ENCODE measurements at places on chromosomes 7 and 10.

DNA sequence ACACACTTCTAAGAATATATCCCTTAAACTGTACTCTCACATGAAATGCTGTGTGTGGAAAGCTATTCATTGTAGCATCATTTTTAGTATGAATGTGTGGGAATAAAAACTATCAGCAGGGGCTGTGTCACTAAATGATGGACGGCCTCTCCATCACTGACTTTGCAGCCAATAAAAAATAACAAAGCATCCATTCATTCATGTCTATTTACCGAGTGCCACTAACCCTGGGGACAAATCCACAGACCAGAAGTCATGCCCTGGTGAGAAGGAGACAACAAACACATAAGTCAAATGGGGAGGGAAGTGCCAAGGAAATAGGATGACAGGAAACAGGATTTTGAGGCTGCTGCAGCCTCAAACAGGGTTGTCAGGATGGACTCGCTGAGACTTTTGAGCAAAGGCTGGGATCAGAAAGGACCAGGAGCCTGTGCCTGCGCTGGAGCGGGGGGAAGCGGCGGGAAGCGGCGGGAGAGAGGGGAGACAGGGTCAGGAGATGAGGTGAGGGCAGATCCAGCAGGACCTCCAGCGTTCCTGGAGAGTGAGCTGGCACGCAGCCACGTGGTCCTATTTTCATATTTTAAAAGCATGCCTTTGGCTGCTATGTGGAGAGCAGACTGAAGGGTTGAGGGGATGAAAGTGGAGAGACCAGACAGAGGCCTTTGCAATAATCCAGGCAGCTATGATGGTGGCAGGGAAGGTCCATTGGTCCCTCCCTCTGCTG lies 2.2 kb upstream of the NOM1 start:
- DNase-seq: no peak

DNA sequence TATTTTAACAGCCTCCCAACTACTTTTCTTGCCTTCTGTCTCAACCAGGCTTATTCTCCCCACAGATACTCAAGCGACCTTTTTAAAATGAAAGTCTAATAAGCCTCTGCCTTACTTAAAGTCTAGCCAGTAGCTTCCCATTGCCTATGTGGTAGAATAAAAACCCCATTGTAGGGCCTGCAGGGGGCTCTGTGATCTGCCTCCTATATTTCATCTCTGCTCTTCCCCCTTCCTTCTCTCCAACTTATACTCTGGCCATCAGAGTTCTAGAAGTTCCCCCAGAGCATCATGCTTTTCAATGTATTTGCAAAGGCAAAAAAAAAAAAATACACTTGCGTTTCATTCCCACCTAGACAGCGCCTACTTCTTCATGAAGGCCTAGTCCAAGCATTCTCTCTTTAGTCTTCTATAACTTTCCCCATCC lies 167.7 kb upstream of the ADO start:
- no peak for DNase-seq

DNA sequence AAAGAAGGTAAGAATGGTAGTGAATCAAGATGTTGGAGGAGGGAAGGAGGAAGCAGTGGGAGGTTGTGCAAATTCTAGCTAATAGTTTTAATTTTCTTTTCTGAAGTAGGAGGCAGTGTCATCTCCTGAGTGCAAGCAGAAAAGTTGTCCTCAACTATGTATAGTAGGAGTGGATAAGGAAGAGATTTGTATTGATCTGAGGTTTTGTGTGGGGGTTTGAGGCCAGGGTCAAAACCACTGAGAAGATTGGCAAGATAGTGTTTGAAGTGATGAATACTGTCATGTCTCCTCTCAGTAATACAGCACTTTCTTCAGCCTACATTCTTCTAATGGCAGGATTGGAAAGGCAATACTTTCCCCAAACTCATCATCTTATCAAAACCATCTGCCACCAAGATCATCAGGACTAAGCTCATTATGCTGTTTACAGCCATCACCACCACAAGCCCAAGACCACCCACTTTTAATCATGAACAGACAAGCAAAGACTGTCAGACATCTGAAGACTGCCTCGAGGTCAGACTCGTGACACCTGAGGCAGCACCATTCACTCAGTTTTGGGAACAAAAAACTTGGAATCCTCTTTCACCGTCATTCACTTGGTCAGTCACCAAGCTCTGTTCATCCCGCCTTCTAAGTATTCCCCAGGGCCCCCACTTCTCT lies 1.5 kb upstream of the MIOS start:
- no peak for DNase-seq

GRCh38 chr7:117809958-117810357 lies 63.3 kb downstream of the CTTNBP2 start:
- no peak for DNase-seq

DNA sequence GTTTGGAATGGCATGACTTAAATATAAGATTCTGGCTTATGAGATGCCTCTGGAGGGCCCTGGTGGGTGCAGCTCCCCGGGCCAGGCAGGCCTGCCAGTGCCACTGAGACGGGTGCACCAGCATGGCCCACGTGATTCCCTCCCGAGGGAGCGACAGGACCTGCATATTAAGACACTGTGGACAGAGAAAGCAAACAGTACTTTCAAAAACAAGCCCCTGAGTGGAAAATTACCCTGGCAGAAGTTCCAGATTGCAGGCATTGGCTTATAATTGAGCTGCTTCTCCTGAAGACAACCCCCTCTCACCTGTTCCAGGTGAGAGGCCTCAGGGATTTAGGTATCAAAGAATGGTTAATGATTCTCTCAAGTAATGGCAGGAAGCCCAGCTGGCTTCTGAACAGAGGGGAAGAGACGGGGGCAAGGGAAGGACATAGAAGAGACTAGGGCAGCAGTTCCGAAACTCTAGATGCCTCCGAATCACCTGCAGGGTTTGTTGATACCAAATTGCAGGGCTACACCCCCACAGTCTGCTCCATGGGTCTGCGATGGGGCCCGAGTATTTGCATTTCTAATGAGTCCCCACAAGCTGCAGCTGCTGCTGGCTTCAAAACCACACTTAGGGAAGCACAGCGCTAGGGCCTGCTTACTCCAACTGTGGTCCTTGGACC lies 66.0 kb upstream of the DOCK1 start:
- DNase-seq: no peak

GRCh38 chr7:142152076-142152475 lies 40.6 kb downstream of the MGAM2 start:
- no peak for DNase-seq

DNA sequence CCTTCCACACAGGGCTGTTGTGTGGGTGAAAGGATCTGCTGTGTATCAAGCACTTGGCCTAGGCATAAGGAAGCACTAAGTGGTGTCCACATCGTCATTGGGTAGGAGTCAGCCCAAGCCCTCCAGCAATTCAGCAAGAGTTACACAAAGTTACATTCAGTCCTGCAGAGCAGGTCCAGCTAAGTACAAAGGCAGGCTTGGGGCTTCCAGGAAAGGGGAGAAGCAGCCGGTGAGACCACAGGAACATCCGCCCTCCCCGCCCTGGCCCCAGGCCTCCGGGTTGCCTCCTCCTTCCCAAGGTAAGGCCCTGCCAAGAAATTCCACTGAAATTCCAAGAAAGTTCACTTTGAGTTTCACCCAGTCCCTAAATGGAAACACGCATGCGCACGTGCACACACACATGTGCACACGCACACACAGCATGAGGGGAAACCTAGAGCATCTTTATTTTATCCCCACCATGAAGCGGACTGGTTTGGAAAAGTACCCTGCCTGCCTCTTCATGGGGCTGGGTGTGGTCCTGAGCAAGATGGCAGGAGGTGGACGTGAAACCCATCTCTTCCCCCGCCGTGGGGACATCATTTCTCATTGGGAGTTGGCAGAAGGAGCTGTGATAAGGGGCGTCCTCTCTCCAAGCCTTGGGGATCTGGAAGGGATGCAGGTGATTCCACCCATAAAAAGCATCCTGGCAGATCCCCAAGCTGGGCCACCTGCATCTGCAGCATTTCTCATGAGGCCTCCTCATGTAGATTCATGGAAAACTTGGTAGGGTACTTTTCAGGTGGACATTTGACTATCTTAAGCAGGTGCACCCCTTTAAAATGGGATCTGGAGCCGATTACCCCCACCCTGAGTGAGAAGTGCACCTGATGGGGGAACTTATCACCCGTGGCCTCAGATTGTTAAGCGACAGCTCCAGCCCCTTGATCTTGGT lies 69.1 kb upstream of the NANOS1 start:
- DNase-seq: no peak

GRCh38 chr7:68461430-68461829 lies 1136.8 kb upstream of the AUTS2 start:
- no peak for DNase-seq

GRCh38 chr7:85469446-85470010 lies 282.7 kb upstream of the SEMA3D start:
- no peak for DNase-seq

- no peak for DNase-seq
Measured at GRCh38 chr7:84236398-84236797, 41.8 kb upstream of the SEMA3A start.

Data from H1 (cell line).